Breast epithelium (tissue), 4 donors: ENCODE measurements at places on chromosomes 3 and 15. TPM values are rescaled to one million over a fixed set of nuclear protein-coding genes. Genes with fewer than 3 reads are reported as not detected.
A peak's percentile ranks its signal among the peaks of the same experiment; 100 is the strongest.

DNA sequence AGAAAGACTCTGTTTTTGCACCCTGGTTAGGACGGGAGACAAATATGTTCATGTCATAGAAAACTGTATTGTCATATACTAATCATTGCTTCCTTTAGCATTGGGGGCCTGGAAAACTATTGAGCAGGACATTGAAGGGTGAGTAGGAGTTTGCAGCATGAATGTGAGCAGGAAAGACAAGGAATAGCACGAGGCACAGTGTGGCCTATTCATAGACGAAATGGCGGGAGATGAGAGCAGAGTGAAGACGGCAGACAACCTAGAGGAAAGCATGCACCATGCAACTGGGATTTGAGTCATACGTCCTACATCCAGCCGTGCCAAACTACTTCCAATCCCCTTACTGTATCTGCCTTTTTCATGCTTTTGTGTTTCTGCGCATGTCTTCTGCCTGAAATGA lies 508.1 kb downstream of the NTRK3 start:
- no peak overlapping the region for H3K27ac ChIP-seq
- no peaks in the 10 kb centered on the region for H3K4me1 ChIP-seq
- no peak for DNase-seq
- H3K27me3 ChIP-seq = no peaks in the 10 kb centered on the region
- no peak overlapping the region for H3K4me3 ChIP-seq

- no peak overlapping the region for H3K27ac ChIP-seq
- no peak overlapping the region for H3K4me3 ChIP-seq
- H3K36me3 ChIP-seq = no peaks in the 10 kb centered on the region
- no peaks in the 10 kb centered on the region for H3K4me1 ChIP-seq
- no peaks in the 10 kb centered on the region for H3K27me3 ChIP-seq
Measured at GRCh38 chr15:74402873-74403587, 30.7 kb downstream of the SEMA7A start.

- H3K27me3 ChIP-seq = no peaks in the 10 kb centered on the region
- no peak overlapping the region for H3K27ac ChIP-seq
Measured at GRCh38 chr3:5389057-5389456, 201.6 kb downstream of the EDEM1 start.

GRCh38 chr3:136984837-136985236 lies 27.1 kb downstream of the IL20RB start:
- no peak overlapping the region for H3K4me3 ChIP-seq
- no peaks in the 10 kb centered on the region for H3K36me3 ChIP-seq
- H3K27me3 ChIP-seq = no peaks in the 10 kb centered on the region
- DNase-seq = no peak
- H3K27ac ChIP-seq = no peak overlapping the region

GRCh38 chr3:152046280-152046679 lies 172.8 kb downstream of the SUCNR1 start:
- no peaks in the 10 kb centered on the region for H3K36me3 ChIP-seq
- no peaks in the 10 kb centered on the region for H3K27me3 ChIP-seq
- no peak for DNase-seq
- no peak overlapping the region for H3K4me3 ChIP-seq

GRCh38 chr3:183233966-183234365 lies 19.1 kb upstream of the B3GNT5 start:
- no peak overlapping the region for H3K27ac ChIP-seq
- no peaks in the 10 kb centered on the region for H3K36me3 ChIP-seq
- DNase-seq = peak; percentile 41
- H3K4me3 ChIP-seq = no peak overlapping the region
- H3K4me1 ChIP-seq = no peaks in the 10 kb centered on the region

DNA sequence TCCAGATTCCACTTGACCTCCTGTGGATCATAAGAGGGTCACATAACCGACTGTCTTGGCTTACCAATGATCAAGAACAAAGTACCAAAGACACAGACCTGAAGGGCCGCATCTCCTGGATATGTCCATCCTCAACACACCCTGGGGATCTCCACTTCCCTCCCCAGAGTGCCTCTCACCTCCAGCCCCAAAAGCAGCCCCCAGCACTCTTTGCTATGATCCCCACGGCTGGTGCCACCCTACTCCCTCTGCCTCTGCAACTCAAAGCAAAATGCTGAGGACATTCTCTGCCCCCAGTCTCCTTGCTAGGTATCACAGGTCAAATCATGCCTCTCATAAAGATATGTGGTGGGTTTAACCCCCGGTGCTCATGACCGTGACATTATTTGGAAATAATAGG lies 32.7 kb downstream of the SLCO2A1 start:
- DNase-seq = no peak
- H3K36me3 ChIP-seq = no peaks in the 10 kb centered on the region
- H3K27ac ChIP-seq = no peak overlapping the region
- no peak overlapping the region for H3K4me3 ChIP-seq
- no peaks in the 10 kb centered on the region for H3K27me3 ChIP-seq
- no peaks in the 10 kb centered on the region for H3K4me1 ChIP-seq

GRCh38 chr15:50590288-50590687 lies 43.8 kb upstream of the USP50 start:
- H3K36me3 ChIP-seq = peaks cover 11% of the 10 kb centered on the region
- no peak overlapping the region for H3K27ac ChIP-seq
- DNase-seq = no peak
- no peaks in the 10 kb centered on the region for H3K4me1 ChIP-seq

DNA sequence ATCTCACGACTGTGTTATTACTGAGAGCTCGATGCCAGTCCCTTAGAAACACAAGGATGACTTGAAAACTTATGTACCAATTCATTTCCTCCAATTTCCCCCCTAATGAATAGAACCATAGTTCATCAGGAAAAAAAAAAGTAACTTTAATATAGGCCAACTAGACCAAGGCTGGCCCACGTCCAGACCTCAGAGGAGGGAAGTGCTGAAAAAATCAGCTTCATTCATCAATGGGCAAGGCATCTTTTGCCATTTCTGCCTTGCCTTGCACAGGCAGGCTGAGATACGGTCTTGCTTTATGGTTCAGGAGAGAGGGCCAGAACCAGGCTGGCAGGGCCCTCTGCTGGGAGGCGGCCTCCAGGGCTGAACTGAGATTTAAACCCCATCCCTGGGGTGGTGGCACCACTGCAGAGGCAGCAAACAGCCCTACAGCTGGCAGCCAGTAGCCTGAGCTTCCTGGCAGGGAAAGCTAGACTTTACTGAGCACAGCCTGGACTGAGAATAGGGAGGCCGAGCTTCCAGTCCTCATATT lies 104.1 kb upstream of the TNFAIP8L3 start:
- no peaks in the 10 kb centered on the region for H3K36me3 ChIP-seq
- H3K27me3 ChIP-seq = no peaks in the 10 kb centered on the region
- no peak overlapping the region for H3K4me3 ChIP-seq
- no peak overlapping the region for H3K27ac ChIP-seq
- no peaks in the 10 kb centered on the region for H3K4me1 ChIP-seq
- DNase-seq = no peak

GRCh38 chr3:146975476-146975875 lies 370.3 kb upstream of the PLSCR5 start:
- H3K4me3 ChIP-seq = no peak overlapping the region
- H3K4me1 ChIP-seq = no peaks in the 10 kb centered on the region
- H3K27me3 ChIP-seq = no peaks in the 10 kb centered on the region

DNA sequence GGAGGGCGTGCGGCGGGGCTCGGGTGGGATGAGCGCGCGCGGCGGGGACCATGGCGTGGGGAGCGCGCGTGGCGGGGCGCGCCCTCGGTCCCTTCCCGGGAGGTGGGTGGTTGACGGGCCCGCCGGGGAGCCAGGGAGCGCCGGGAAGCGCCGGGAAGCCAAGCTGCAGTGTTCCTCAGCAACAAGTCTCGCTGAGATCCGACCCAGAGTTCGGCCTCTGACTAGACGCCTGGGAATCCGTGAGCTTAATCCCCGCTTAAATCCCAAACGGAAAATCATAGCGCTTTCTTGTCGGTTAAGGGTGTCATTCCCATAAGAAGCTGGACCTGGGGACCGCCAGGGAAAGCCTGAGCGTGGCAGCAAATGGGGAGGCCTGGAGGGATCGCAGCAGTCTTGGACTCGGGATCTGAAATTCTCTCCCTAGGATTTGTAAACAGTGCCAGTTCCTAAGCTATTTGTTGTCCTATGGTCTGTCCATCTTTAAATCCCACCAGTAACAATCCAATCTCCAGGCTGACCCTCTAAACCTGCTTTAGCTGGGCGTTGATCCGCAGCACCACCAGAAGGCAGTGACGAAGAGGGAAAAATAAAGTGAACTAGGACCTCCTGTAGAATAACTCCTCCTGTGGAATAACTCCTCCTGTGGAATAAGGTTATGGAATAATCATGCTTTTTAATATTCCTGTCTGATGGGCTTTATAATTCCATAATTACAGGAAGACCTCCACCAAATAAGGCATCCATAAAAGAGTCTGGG lies 570 bp upstream of the NEDD4 start:
- no peaks in the 10 kb centered on the region for H3K36me3 ChIP-seq
- H3K27ac ChIP-seq = peak overlapping the region; percentile 95
- no peaks in the 10 kb centered on the region for H3K4me1 ChIP-seq
- H3K27me3 ChIP-seq = no peaks in the 10 kb centered on the region

GRCh38 chr3:195187609-195188425 lies 83.1 kb downstream of the XXYLT1 start:
- H3K36me3 ChIP-seq = no peaks in the 10 kb centered on the region
- peak overlapping the region; percentile 22 for H3K27ac ChIP-seq
- H3K4me3 ChIP-seq = no peak overlapping the region
- H3K27me3 ChIP-seq = no peaks in the 10 kb centered on the region
- H3K4me1 ChIP-seq = peaks cover 4% of the 10 kb centered on the region
- DNase-seq = peak; percentile 37

GRCh38 chr3:39668420-39668819 lies 141.0 kb upstream of the MYRIP start:
- H3K27ac ChIP-seq = no peak overlapping the region
- H3K4me1 ChIP-seq = no peaks in the 10 kb centered on the region
- H3K36me3 ChIP-seq = no peaks in the 10 kb centered on the region
- no peak for DNase-seq
- no peak overlapping the region for H3K4me3 ChIP-seq

DNA sequence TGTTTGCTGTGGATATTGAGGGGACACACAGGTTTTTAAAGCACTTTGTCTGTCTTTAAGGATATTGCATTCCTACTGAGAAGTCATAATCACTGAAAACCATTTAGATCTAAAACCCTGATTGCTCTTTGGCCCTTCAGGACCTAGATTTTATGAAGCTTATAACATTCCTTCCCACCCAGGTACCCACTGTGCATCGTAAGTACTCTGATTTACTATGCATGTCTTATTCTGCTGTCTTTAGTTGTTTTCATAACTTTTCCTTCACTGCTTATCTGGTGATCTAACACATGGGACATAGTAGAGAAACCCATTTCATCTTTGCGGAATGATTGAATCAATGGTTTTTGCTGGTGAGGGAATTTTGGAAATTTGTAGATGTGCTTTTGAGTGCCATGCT lies 247.0 kb upstream of the RARB start:
- H3K4me1 ChIP-seq = no peaks in the 10 kb centered on the region
- H3K36me3 ChIP-seq = no peaks in the 10 kb centered on the region
- no peaks in the 10 kb centered on the region for H3K27me3 ChIP-seq
- H3K27ac ChIP-seq = no peak overlapping the region
- no peak for DNase-seq

GRCh38 chr3:13637311-13637891 lies 88.5 kb downstream of the FBLN2 start:
- H3K27me3 ChIP-seq = no peaks in the 10 kb centered on the region
- no peak overlapping the region for H3K4me3 ChIP-seq
- H3K27ac ChIP-seq = no peak overlapping the region
- H3K4me1 ChIP-seq = no peaks in the 10 kb centered on the region
- DNase-seq = no peak

DNA sequence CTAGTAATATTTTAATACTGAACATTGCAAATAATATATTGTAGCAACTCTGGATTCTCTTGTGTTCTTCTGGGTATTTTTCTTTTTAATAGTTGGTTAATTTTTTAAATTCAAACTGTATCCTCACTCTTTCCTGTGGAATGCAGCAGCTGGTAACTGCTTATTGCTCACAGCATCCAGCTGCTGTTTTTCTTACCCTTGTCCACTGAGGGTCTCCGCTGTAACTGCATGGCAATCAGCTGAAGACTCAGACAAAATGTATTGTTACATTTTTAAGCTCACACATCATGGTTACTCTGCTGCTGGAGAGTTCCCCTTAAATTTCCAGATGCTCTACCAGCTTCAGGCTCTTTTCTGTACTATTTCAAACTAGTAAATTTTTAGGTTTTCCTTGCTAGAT lies 227.6 kb downstream of the MBNL1 start:
- H3K27me3 ChIP-seq = no peaks in the 10 kb centered on the region
- no peak overlapping the region for H3K4me3 ChIP-seq
- H3K27ac ChIP-seq = peak overlapping the region; percentile 79
- H3K4me1 ChIP-seq = no peaks in the 10 kb centered on the region
- H3K36me3 ChIP-seq = no peaks in the 10 kb centered on the region
- no peak for DNase-seq

DNA sequence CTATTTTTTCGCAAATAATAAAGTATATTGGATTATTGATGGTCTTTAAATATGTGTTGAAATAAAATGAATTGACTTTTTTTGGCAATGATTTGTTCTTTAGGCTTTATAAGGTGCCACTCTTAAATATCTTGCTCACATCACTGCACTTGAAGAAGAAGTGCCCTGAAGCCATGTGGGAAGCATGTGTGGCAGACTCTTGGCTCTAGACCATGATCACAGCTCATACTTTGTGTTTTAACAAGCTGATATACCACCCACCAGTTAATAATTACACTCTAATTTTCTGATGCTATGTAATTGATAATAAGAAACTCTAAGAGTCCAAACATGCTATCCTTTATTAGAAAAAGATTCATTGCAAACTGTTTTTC lies 52.1 kb upstream of the TGFBR2 start:
- H3K4me1 ChIP-seq = no peaks in the 10 kb centered on the region
- H3K4me3 ChIP-seq = no peak overlapping the region
- H3K27ac ChIP-seq = no peak overlapping the region
- no peaks in the 10 kb centered on the region for H3K36me3 ChIP-seq
- DNase-seq = no peak
- H3K27me3 ChIP-seq = no peaks in the 10 kb centered on the region

DNA sequence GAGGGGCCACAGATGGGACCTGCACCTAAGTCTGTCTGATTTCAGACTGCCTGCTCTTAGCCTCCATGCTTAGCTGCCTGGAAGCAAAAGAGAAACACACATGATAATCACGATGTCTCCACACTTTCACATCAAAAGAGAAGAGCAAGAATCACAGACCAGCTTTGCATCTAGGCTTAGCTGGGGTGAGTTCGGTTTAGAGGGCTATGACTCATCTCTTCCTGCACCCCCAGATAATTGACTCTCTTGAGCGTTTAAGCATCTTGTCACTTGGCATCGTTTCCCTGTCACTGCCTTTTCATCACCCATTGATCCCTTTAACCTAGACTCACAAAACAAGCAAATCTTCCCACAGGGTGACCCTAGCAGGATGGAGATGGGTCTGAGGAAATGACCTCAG lies 124.0 kb downstream of the NTRK3 start:
- no peak for DNase-seq
- no peak overlapping the region for H3K27ac ChIP-seq
- H3K4me1 ChIP-seq = no peaks in the 10 kb centered on the region

Gene SEMA6D
- total RNA-seq = 10.5 TPM

Gene HGD
- not detected for total RNA-seq

Gene SGO1
- total RNA-seq = 0.80 TPM

Gene PLA2G4E
- total RNA-seq = not detected

Gene NMD3
- total RNA-seq = 53.3 TPM
